ENCODE measurements at places on chromosomes 12 and 14.

DNA sequence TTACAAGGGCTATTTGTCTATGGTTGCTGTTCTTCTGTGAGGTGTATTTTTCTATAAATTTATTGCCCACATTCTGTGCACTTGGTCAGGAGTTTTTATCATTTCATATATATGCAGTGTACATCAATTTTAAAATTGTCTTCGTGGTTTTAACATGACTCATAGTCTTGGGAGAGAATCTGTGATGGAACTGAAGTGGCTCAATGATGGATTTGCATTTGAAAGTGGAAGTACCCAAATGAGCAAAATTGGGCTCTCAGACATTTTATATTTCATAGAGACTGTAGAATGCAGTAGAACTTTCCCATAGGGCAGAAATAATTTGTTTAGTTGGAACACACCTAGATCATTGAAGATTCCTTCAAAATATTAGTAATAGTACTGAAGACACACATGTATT is 1.9 kb upstream of the SCFD1 start:
- no peak for DNase-seq

DNA sequence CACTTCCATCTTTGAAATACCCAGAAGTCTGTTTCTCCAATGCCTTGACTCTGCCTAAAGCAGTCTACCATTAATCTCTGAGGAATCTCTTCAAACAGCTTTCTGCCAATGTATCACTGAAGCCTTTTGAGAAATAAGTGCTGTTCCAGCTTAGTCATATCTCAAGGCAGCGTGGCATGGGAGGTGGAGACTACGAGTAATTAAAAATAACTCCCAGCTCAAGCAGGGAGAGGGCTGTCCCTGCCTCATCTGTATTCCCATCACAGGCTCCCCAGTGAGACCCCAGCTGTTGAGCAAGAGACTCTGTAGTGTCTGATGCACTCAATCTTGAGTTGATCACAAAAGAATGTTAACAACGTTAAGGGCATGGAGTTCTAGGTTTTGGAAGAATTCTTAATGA is 700.6 kb downstream of the DIO2 start:
- no peak for DNase-seq

DNA sequence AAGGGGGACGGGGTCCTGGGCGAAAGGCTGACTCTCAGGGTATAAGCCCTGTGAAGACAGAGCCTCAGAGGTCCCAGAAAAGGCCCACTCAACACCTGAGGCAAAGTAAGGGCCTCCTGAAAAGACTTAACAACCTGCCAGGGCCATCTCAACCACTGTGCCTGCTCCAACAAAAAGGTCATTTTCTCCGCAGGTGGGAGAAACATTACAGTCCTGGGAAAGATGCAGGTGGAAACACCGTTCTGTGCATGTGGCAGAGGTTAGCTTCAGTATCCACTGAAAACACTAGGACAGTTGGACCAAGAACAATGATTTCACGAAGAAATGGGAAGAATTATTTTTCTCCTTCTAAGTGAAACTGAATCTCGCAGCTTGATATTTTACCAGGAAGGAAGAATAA is 50.9 kb downstream of the CCDC88C start:
- DNase-seq, result no peak

DNA sequence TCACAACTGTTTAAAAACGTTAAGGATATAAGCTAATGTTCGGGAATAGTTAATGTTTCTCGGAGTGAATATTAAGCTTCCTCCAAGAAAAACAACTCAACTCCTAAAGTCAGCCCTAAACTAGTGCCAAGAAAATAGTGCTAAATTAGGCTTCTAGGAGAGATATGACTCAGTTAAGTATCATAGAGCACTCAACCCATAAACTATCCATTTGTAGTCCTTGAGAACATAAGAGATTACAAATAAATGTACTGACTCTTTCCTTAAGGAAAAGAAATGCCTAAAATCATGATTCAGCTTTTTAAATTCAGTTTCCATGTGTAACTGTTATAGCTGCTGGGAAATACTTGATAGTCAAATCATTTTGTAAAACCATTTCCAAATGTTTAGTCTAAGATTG is 117.1 kb downstream of the HMGA2 start:
- DNase-seq, result no peak

GRCh38 chr14:28608851-28609828 is 157.4 kb upstream of the FOXG1 start:
- DNase-seq, result no peak

DNA sequence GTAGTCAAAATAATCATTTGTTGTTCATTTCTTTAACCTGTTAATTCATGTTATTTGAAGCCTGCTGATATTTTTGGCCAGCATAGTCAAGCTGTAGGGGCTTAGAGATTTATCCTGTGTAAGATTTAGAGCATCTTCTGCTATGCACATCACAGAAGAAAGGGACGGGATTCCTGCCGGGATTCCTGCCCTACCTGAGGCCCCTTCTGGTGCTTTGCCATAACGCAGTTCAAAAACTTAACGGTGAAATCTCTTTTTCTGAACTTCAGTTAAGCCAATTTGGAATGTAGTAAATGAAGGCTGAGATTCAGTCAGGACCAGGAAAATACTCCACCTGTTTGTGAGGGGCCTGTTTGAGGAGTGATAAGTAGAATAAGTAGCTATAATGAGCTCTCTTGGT is 50.7 kb upstream of the TMEM260 start:
- no peak for DNase-seq

DNA sequence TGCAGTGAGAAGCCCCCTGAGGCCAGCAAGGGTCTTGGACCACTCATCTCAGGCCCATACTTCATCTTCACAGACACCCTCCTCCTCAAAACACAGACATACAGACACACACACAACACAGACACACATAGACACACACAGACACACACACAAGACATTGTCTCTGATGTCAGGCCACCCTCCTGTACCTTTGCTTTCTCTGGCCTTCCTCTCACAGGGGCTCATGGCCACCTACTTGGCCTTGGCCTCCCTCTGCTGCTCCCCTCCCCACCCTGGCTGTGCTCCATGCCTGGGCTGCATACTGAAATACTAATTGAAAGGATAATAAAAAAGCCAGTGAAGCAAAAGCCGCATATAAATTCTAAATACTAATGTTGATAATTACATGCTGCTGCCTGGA is 1.6 kb upstream of the SYNDIG1L start:
- no peak for DNase-seq

DNA sequence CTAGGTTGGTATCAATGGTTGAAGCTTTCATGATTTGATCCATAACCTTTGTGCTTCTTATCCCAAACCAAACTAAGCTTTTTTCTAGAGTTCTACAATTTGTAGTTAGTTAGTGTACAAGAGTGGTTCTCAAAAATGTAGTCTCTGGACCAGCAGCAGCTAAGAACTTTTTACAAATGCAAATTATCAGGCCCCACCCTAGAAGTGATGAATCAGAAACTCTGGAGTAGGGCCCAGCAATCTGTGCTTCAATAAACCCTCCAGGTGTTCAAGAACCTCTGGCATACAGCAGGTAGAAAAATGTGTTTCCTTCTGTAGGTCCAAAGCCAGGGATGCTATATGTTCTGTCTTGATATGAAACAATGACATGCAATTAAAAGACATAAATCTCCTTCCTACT is 26.1 kb upstream of the ACTR6 start:
- no peak for DNase-seq

GRCh38 chr12:129241852-129242251 is 388.6 kb downstream of the GLT1D1 start:
- no peak for DNase-seq

DNA sequence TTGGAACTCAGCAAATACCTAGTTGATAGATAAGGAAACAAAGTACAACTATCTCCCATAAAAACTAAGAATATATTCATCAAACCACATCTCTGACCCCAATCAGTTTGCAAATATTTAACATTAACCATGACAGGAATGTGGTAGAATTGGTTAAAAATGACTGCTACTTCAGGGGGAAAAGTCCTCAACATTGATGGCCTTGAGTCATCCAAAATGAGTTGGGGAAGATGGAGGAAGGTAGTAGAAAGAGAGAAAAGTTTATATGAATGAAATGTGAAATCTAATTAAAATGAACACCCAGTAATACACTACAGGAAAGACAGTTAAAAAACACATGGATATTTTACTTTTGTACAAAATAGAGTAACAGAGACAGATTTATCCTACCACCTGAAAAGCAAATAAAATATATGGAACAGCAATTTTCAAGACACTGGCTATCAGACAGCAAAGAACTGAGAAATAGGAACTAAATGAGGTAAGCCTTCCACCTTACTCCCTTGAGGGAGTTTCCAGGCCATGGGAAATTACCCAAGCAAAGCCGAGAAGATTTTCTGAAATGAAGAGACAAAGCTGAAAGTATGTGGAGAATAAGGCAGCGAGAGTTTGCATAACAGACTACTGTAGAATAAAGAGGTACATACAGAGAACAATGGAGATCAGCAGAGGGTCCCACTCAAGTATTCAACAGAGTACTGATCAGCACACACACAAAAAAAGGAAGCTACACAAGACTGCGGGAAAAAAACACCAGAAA is 49.6 kb downstream of the TC2N start:
- DNase-seq, result no peak

DNA sequence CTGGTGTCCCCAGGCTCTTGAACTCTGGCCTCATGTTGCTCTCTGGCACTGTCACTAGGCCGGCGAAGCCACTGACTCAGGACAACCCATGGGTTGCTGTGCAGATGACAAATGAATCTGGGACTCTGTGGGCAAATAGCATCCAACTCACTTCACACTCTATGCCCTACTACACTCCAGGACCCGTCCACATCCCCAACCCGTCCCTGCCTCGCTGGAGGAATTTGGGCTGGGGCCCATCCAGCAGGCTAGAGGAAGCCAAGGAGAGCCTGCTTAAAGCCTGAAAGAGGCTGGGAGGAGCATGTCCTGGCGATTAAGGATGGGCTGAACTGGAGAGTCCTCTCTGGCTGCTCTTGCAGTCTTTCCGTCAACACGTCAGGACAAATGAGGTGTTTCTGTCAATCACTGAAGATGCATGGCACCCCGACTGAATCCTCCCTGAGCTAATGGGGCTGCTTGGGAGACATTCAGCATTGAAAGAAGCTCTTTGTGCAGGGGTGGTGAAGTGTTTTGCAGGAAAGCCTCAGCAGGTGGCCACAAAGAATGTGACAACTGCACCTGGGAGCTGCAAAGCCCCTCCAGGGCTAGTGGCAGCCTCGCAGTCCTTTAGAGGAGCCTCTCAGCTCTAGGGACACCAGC is 71.7 kb downstream of the ANO2 start:
- DNase-seq, result no peak

GRCh38 chr14:69933623-69934275 is 54.5 kb downstream of the SMOC1 start:
- no peak for DNase-seq

GRCh38 chr14:69812711-69813110 is 15.7 kb upstream of the SLC10A1 start:
- no peak for DNase-seq

DNA sequence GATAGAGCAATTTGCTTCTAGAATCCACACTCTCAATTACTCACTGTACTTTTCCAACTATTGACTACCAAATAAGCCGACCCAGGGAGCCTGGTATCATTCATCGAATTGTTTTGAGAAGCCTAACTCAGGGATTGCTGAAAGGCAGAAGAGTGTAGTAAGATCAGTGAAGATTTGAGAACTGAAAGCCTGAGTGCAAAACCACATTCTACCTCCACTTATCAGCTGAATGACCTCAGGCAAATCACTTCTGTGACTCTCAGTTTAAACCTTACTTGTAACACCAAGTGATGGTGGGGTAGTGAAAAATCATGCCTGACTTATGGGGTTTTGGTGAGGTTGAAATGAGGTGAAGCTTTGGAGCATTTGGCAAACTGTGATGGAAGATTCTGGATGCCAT is 126.1 kb upstream of the MAX start:
- no peak for DNase-seq

DNA sequence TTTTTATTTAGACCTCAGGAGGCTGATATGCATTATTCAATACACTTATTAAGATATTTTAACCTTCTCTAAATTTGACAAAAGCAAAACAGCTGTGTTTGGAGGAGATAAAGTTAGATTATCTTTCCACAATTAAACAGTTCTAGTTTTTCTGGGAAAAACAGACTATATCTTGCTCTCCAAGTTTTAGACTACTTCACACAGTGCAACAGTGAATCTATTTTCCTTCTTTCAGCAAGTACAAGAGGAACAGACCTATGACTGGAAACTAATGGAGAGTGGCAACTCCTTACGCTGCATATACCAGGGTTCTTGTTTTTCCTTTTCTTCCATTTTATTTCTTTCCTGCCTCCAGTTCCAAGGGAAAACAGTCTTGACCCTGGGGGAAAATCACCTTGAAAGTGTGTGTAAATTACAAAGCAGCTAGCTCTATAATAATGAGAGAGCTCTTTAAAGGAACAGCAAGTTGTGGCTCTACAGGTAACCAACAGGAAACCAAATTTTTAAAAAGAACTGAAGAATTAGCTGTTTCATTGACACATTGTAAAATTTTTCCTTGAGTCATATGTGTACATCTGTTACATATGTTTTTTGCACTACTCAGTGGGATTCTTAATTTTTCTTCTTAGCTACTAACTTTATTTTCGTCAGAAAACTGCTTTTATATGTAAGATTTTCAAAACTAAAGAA is 27.4 kb downstream of the DNM1L start:
- no peak for DNase-seq

GRCh38 chr12:2509137-2509536 is 285.6 kb upstream of the FKBP4 start:
- no peak for DNase-seq

GRCh38 chr12:94143438-94143837 is 4.9 kb upstream of the PLXNC1 start:
- no peak for DNase-seq

GRCh38 chr12:127149226-127149964 is 1117.6 kb upstream of the TMEM132C start:
- no peak for DNase-seq

- no peak for DNase-seq
These were observed 20.6 kb downstream of the LRTM2 start for GRCh38 chr12:1840981-1841425.

GRCh38 chr12:107864235-107864634 is 89.7 kb downstream of the ASCL4 start:
- no peak for DNase-seq

GRCh38 chr14:44528180-44528579 is 21.1 kb upstream of the FSCB start:
- DNase-seq, result no peak

GRCh38 chr14:95701846-95702221 is 12.1 kb downstream of the TCL1A start:
- DNase-seq, result no peak

DNA sequence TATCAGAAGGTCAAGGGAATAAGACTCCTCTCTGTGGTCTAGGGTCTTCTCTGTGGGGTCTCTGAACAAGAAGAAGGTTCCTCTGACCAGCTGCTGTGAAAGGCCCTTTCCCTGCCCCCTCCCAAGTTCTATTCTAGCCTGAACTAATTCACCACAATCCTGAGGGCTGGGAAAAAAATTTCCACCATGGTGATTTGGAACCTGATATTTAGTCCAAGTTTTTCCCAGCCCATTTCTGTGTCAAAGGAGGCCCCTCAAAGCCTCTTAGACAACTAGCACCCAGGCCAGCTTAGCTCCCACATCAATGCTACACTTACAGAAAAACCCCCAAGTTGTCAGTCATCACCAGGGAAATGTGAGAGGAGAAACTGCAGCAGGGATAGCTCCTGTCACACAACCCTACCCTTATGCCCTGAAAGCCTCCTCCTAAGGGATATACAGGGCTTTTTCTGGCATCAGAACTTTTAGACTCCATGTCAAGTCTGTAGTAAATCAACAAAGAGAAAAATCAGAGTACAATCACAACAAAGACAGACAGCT is 4.5 kb downstream of the FMNL3 start:
- DNase-seq, result no peak

GRCh38 chr14:77541905-77542304 is 43.3 kb upstream of the ISM2 start:
- no peak for DNase-seq

- no peak for DNase-seq
These were observed 5.8 kb downstream of the CTDSP2 start for GRCh38 chr12:57840726-57841125.

Measured in activated CD4-positive, alpha-beta T cell treated with anti-CD3 and anti-CD28 coated beads for 1 hour (primary cell).